ENCODE measurements at places on chromosomes 2 and 18.

DNA sequence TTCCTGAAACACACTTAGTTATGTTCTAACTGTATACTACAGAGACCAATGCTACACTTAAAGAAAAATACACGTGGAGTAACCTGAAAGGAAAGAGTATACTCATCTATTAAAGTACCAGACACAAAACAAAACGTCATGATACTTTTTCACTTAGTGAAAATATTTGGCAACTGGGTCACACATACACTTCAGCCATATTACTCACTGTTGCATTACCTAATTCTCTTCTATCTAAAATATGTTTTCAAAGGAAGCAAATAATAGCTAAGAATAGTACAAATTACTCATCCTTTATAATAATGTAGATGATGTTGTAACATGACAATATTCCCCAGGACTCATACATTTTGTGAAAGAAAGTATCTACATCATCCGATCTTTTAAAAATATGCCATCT is 76.5 kb upstream of the EPB41L3 start:
- no peak for DNase-seq

- DNase-seq: no peak
Measured at GRCh38 chr2:120989512-120990441, 254.1 kb downstream of the GLI2 start.

- DNase-seq: no peak
Measured at GRCh38 chr2:207791579-207792243, 22.0 kb upstream of the FZD5 start.

DNA sequence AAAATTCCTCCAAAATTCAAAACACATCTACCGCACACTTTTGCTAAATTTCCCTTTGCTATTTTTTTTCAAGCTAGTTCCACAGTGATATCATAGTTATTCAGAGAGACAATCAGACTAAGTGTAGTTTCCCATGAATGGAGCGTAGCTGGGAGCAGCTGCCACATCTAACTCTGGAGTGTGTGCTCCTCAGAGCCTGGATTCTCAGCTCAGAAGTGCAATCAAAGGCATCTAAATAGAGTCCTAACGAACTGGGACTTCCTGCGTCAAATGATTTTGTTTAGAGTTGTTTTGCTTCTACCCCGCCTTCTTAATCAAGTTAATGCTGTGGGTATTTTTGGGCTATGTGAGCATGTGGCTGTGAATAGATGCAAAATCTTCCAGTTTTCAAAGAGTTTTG is 160.3 kb downstream of the TMEM18 start:
- DNase-seq: no peak

DNA sequence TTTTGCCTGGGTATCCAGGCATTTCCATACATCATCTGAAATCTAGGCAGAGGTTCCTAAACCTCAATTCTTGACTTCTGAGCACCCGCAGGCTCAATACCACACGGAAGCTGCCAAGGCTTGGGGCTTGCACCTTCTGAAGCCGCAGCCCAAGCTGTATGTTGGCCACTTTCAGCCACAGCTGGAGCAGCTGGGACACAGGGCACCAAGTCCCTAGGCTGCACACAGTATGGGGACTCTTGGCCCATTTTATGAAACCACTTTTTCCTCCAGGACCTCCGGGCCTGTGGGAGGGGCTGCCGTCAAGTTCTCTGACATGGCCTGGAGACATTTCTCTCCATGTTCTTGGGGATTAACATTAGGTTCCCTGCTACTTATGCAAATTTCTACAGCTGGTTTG is 52.0 kb upstream of the POLE4 start:
- no peak for DNase-seq

DNA sequence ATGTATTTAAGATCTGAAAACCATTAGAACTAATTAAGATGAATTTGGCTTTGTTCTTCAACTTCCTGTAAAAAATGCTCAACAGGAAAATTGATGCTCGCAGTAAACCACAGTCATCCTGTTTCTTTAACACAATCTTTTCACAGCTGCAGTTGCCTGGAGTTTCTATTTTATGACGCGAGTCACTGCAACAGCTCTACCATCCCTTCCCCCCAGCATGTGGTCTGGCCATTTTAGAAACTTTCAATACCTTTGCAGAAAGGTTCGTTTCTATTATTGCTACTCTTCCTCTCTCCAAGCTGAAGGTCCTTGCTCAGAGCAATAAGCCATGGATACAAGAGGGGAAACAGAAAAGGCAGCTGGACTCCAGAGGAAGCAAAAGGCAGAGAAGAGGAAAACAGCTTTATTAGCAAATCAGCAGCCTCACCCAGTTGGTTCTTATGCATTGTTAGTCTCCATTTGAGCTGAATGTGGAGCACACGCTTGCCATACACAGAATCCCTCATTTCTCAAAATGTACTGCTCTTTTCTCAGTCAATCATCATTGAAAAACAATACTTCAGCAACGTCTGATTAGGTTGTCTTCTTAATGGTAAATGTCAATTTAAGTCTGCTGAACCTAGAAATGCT is 3.9 kb downstream of the WIPF1 start:
- no peak for DNase-seq

- DNase-seq: no peak
Measured at GRCh38 chr2:39743269-39743776, 35.7 kb downstream of the THUMPD2 start.

GRCh38 chr2:178157574-178157973 is 36.7 kb upstream of the OSBPL6 start:
- no peak for DNase-seq

GRCh38 chr2:20326163-20326780 is 24.4 kb downstream of the PUM2 start:
- DNase-seq: peak; percentile 59

GRCh38 chr2:143158551-143159485 is 29.6 kb downstream of the ARHGAP15 start:
- no peak for DNase-seq

DNA sequence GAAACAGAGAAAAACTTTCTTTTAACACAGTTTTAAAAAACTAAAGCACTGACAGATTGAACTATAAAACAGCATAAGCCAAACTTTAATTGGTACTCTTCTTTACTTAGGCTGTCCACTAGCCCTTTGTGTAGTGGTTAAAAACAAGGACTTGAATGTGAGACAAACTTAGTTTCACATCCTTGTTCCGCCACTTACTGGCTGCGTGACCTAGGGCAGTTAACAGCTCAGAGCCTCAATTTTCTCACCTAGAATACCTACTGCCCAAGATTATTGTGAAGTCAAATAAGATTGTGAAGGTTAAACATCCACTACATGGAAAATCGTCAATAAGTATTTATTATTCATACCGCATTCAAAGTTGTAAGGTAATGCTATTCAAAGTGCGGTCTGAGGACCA is 2.0 kb downstream of the WDR35 start:
- no peak for DNase-seq

GRCh38 chr18:28147674-28148171 is 29.2 kb downstream of the CDH2 start:
- no peak for DNase-seq

- no peak for DNase-seq
Measured at GRCh38 chr18:3827236-3827845, 377.4 kb downstream of the TGIF1 start.

GRCh38 chr2:216584112-216584511 is 49.1 kb upstream of the IGFBP2 start:
- DNase-seq: no peak

GRCh38 chr18:57863706-57864105 is 60.6 kb upstream of the ATP8B1 start:
- DNase-seq: no peak

- no peak for DNase-seq
Measured at GRCh38 chr2:25257931-25258846, 83.5 kb downstream of the DNMT3A start.

GRCh38 chr2:198106621-198107385 is 302.4 kb downstream of the PLCL1 start:
- DNase-seq: no peak

- no peak for DNase-seq
Measured at GRCh38 chr2:12903272-12903671, 186.5 kb downstream of the TRIB2 start.

DNA sequence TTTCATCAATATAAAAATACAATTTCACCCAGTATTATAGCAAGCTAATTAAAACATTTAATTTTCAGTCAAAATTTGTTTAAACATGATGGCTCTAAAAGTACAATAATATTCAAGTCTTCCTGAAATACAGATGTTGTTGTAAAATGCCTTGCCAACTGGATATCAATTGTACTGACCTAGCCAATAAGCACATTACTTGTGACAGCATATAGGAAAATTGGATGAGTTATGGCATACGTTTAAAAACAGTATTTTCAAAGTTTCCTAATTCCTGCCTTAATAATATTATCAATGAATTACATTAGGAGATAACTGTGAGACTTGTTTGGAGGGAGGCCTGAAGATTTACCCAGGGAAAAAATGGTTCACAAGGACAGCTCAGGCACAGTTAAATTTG is 336.9 kb upstream of the CDH20 start:
- no peak for DNase-seq

DNA sequence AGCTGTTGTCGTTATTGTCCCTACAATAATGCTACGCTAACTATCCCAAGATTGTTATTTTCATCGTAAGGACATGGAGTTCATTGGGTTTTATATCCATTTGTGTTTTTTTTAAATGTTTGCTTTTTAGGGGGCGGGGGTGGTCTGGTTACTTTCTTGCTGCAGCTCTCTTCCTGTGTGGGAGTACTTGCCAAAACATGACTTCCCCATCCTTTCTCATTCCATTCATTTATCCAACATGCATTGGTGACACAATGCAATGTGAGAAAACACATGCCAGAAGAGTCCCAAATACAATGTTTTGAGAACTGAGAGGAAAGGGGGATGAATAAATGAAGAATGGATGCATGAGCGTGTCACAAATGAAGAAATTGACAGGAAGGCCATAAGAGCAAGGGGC is 55.9 kb downstream of the E2F6 start:
- DNase-seq: no peak

DNA sequence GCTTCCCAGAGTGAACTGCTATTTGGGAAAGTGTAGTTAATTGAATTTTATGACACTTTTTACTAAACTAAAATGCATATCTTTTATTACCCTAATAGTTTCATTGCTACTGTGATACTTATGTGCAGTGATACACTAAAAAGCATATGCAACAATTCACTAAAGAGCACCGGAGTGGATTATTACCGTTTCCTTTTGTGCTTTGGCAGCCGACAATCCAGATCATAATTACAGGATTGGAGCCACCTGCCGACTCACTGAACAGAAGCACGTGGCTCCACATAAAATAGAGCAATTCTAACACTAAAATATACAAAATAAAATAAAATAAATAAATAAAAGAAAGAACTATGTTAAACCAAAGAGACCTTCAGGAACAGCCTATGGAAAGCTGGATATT is 583.4 kb downstream of the NRXN1 start:
- DNase-seq: no peak

- DNase-seq: no peak
Measured at GRCh38 chr2:237698358-237698694, 70.9 kb downstream of the LRRFIP1 start.

- DNase-seq: no peak
Measured at GRCh38 chr2:144718376-144718775, 198.5 kb upstream of the ZEB2 start.

DNA sequence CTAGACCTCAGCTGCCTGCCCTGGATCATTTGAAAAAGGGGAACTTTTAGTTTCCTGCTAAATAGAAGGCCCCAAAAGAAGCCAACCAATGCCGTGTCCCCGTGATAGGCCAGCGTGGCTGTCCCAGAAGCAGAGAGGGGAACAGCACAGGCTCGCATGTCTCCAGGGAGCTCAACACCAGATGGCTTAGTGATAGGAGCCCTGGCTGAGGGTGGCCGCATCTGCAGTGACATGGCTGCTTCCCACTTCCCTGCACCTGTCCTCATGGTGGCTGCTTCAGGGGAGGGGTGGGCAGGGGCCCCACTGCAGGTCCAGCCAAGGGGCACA is 79.6 kb downstream of the MBP start:
- no peak for DNase-seq

DNA sequence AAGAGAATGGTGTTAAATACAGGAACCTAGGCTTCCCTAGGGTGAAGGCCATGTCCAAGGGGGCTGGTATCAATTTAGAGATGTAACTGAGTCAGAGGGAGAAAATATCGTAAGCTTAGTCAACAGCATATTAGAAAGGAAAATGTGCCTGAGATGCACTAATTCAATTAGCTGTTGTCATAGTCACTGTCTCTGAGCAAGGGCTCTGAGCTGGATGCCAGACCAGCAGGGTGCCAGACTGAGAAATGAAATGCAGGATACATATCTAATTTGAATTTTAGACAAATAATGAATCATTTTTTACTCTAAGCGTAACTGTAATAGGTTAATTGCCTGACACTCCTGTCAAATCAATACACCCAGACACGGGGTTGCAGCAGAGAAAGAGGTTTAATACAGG is 11.4 kb upstream of the SLC35F6 start:
- no peak for DNase-seq

GRCh38 chr2:139686205-139686604 is 906.0 kb upstream of the NXPH2 start:
- no peak for DNase-seq

DNA sequence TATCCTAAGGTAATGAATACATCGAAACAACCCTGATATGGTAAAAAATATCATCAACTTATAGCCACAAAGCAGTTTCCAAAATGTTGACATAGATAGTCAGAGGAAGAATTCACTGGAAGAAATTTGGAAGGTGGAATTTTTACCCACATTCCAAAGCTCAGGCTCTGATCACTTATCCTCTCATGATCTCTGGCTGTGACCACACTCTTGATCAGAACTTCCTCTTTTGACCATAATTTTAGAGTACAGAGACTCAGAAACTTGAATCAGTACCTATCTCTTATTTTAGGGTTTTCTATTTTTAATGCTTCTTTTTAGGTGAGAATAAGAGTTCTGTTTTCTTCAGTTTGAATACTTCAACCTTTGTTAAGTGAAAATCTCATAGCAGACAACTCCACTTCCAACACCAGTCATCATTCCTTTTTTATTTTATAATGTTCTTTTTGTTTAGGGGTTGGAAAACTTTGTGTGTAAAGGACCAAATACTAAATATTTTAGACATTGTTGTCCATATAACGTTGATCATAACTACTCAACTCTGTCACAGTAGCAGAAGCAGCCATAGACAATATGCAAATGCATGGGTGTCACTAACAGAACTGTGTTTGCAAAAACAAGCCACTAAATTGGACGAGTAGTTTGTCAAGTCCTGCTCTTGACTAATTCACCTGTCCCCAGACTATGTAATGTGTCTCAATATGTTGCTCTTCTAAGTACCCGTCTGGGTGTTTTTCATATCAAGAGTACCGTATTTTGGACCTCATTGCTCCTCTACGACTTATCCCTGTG is 891.6 kb upstream of the CRIM1 start:
- DNase-seq: no peak

- DNase-seq: no peak
Measured at GRCh38 chr2:136407117-136407951, 289.4 kb upstream of the CXCR4 start.

- DNase-seq: no peak
Measured at GRCh38 chr2:143085125-143085784, 44.0 kb upstream of the ARHGAP15 start.

GRCh38 chr2:46695283-46695682 is 215.9 kb downstream of the TMEM247 start:
- DNase-seq: no peak

GRCh38 chr2:108588070-108588668 is 53.9 kb downstream of the LIMS1 start:
- DNase-seq: no peak

GRCh38 chr18:62625019-62625418 is 90.3 kb upstream of the PHLPP1 start:
- no peak for DNase-seq

GRCh38 chr18:25164848-25165811 is 186.8 kb downstream of the ZNF521 start:
- no peak for DNase-seq
